ENCODE measurements at places on chromosomes 2 and 18.

DNA sequence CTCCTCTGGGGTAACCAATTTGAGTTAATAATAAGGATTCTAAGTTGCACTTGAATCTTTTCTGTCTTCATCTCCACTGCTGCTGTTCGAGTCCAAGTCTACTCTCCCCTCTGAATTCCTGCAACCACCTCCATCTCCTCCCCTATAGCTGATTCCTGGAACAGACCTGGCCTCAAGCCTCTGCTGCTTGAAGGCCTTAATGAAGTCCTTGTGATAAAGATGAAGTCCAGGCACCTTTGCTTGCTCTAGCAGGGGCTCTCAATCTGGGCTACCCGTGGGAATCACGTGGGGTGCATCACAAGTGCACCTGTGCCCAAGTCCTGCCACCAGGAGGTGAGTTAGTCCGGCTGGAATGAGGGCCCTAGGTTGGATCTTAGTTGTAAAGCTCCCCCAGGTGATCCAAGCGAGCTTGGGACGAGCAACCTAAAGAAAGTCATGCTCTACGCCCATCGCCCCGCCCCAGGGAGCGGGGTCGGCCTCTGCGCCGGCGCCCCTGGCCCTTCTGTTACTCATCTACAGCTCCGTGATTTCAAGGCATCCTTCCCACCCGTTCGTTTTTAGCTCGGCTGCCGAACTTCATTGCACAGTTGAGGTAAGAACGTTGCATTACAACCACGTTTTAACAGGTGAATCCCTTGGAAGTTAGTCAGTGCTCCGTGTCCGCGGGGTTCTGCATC lies 905 bp upstream of the IAH1 start:
- no peak for DNase-seq
- H3K4me3 ChIP-seq: peak overlapping the region; percentile 89
- H3K27ac ChIP-seq: peak overlapping the region; percentile 84
- H3K36me3 ChIP-seq: no peaks in the 10 kb centered on the region
- no peaks in the 10 kb centered on the region for H3K27me3 ChIP-seq

- no peak for DNase-seq
- H3K27ac ChIP-seq: no peak overlapping the region
- no peak overlapping the region for H3K4me3 ChIP-seq
- no peaks in the 10 kb centered on the region for H3K27me3 ChIP-seq
Measured at GRCh38 chr2:124668161-124668560, 643.1 kb downstream of the CNTNAP5 start.

DNA sequence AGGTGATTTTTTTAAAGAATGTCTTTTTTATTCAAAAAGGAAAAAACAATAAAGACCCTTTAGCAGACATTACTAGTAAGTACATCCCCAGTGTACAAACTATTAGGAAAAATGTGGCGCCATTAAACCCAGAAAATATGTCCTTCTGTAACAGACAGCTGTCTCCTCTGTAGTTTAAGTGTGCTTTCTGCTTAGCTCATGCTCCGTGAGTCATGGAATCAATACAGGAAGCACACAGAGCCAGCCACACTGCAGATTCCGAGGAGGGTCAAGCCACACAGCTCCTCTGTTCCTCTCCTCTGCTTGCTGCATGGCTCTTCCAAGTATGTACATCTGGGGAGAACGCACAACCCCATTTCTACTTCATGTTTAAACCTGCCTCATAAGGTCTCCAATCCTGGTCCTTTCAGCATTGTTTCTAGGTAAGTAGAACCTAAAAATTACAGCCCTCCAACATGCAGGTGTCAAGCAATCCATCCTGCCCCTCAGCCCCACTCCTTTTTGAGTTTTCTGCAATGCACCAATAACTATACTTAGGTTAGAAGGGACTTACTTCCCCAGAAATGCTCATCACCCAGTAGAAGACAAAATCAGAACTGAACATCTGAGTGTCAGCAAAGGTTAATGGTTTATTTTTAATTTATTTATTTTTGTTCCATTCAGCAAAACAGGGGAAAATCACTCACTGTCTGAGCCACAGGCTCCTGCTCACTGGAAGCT lies 37.5 kb downstream of the ACVR1 start:
- H3K4me3 ChIP-seq: peak overlapping the region; percentile 66
- H3K4me1 ChIP-seq: peaks cover 79% of the 10 kb centered on the region
- H3K27ac ChIP-seq: peak overlapping the region; percentile 78
- DNase-seq: peak; percentile 7
- no peaks in the 10 kb centered on the region for H3K36me3 ChIP-seq
- no peaks in the 10 kb centered on the region for H3K27me3 ChIP-seq

- H3K4me1 ChIP-seq: peaks cover 14% of the 10 kb centered on the region
- H3K4me3 ChIP-seq: peak overlapping the region; percentile 40
- H3K36me3 ChIP-seq: no peaks in the 10 kb centered on the region
- no peak for DNase-seq
Measured at GRCh38 chr2:157260533-157261198, 3.2 kb downstream of the GALNT5 start.

Data from thoracic aorta (tissue), 2 donors.